Activated CD4-positive, CD25-positive, alpha-beta regulatory T cell (primary cell): ENCODE measurements at places on chromosomes 1 and 21.

GRCh38 chr1:185337246-185337645 lies 20.2 kb upstream of the IVNS1ABP start:
- DNase-seq = no peak

DNA sequence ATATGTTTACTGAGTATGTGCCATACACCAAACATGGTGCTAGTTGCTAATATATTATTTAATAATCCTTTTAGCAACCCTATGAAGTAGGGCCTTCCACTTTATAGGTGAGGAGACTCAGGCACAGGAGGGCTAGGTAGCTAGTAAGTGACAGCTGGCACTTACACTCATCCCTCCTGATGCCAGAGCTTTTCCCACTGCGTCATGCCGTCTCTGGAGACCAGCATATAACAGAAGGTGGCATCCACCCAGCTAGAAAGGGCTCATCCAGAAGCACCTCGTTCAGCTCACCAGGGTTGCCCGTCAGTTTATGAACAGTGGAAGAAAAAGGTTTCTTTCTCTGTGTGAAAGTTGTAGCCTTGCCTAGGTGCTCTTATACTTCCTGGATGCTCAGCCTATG lies 108.9 kb downstream of the NOS1AP start:
- no peak for DNase-seq

- DNase-seq = no peak
These were observed 6.6 kb downstream of the LRRC47 start for GRCh38 chr1:3789421-3790300.

GRCh38 chr1:22105611-22106207 lies 37.2 kb downstream of the WNT4 start:
- DNase-seq = no peak

DNA sequence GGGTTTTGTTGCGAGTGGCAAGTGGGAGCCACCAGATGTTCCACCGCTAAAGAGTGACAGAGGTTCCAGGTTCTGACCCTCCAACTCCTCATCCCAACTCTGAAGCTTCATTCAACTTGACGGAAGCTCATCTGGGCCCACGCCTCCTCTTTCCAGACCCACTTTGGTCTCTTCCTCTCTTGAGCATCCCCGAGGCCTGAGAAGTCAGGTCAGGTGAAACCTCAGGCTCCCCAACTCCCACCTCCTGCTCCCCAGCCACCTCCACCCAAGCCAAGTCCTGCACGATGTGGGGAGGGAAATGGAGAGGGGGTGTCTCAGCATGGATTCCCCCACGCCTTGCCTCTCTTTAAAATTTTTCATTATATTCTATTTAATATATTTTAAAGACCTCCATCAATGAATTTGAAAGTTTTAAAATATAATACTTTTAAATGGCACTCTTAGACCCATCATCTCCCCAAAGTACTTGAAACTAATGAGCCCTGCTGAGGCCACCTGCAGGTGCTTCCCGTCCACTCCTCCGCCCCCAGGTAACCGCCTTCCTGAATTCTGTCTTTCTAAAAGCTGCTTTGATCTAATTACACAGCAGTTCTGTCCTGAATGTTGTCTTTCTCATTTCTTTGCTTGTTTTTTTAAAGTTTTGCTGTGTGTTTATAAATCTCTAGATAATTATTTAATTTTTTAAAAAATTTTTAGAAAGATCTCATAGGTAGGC lies 238.1 kb downstream of the KAZN start:
- no peak for DNase-seq

DNA sequence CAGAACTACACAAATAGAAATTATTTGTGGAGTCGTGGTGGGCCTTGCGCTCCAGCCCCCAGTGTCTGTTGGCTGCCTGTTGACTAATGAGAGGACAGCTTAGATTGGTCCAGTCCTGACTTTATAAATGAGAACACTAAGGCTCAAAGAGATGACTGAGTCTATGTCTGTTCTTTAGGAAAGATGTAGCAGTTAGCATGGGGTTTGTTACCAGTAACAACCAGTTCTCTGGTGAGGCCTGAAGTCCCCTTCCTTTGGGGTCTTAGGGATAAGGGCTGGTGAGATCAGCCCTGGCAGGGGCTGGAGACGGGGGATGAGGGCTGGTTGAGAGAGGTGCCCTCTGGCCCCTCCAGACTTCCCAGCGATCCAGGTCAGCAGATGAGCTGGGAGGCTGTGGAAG lies 9.1 kb downstream of the TOR3A start:
- no peak for DNase-seq

DNA sequence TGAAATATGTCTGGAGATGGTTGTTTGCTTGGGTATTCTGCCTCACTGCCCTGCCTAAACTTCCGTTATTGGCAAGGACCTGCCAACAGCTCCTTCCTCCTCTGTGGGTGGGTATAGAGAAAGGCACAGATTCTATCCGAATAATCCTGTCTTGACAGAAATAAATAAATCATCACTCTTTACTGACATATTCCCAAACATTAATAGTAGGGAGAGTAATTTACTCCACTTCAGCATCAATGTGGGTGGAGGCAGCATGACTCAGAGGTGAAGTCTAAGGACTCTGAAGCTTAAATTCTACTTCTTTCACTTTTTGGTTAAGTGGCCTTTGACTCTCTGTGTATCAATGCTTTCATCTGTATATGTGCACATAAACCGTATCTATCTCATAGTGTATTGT lies 2.9 kb downstream of the CD84 start:
- no peak for DNase-seq
